ENCODE measurements at places on chromosomes 5 and 9.

DNA sequence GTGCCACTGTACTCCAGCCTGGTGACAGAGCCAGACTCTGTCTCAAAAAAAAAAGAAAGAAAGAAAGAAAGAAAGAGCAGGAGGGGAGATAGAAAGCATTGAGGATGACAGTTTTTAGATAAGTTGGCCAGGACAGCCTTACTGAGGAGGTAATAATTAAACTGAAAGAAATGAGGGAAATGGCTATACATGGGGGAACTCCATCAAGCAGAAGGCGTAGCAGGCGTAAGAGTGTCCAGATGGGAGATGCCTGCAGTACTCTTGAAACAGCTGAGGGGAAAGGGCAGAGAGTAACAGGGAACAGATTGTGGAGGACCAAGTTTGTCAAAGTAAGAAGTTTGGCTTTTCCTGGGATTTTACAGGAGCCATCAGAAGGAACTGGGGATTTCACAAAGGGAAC, 57.5 kb downstream of the HMGCS1 start:
- no peak for DNase-seq

GRCh38 chr9:17116400-17116837, 18.4 kb upstream of the CNTLN start:
- DNase-seq, result no peak

DNA sequence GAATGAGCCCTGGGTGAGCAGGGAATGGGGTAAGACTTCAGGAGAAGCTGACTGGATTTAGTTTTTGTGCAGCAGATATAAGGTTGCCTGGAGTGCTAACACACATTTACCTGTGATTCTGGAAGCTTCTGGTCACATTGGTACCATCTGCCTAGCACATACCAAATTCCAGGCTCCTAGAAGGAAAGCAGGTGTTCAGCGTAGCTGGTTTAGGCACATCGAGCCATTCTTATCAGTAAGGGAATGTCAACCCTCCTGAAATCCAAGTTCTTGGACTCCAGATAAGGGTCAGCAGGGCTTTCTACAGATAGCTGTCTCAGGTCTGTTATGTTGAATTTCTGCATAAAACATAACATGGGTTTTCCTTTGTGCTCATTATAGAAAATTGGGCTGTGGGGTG, 10.3 kb downstream of the TCERG1 start:
- DNase-seq, result no peak

GRCh38 chr5:126680191-126680817, 79.6 kb downstream of the PHAX start:
- DNase-seq, result no peak

DNA sequence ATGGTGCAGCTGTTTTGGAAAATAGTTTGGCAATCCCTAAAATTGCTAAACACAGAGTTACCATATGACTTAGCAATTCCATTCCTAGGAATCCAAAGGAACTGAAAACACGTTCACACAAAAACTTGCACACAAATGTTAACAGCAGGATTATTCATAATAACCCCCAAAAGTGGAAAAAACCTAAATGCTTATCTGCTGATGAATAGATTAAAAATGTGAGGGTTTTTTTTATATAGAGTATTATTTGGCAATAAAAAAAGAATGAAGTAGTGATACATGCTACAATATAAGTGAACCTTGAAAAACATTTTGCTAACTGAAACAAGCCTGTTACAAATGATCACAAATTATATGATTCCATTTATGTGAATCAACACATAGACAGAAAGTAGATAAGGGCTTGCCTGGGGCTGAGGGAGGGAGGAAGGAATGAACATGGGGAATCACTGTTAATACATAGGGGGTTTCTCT, 45.1 kb upstream of the TRIO start:
- DNase-seq, result no peak

- DNase-seq, result no peak
Measured at GRCh38 chr9:74735761-74736160, 152.0 kb downstream of the TRPM6 start.

GRCh38 chr5:117095346-117096332, 521.0 kb upstream of the SEMA6A start:
- DNase-seq, result no peak

DNA sequence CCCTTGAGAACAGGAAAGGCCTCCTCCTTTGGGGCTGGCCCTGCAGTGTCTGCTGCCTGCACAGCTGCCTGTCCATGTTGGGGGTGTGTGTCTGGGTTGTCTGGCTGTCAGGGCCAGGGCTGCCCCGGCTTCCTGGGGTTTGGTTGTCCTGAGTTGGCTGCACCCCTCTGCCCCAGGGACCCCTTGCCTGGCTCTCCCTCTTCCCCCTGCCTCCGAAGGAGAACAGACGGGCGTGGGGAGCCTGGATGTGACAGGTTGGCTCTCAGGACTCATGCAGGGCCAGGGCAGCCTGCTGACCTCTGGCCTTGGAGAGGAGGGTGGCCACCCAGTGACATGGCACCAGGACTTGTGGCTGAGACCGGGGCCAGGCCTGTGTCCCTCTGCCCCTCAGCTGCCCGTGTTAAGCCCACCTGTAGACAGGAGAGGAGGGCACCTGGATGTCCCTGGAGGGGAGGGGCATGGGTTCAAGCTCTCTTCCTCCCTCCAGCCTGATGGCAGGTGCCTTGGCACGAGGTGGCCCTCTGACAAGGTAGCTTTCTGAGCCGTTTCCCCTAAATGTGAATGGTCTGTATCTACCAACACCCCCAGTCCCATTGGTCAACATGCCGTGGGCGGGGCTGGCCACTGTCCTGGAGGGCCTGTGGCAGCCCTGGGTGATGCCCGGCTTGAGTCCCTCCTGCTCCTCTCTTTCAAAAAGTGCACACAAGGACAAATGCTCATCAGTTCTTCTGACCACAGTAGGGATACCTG, 34.9 kb downstream of the WNK2 start:
- DNase-seq, result no peak

GRCh38 chr9:122370869-122371755, at the start of gene PTGS1:
PTGS1 (plus strand) TSS chr9:122371024; CDS start chr9:122371085, 61 bp downstream.
- DNase-seq, result no peak

GRCh38 chr5:113213551-113214425, 221.0 kb downstream of the TSSK1B start:
- peak; percentile 85 for DNase-seq

DNA sequence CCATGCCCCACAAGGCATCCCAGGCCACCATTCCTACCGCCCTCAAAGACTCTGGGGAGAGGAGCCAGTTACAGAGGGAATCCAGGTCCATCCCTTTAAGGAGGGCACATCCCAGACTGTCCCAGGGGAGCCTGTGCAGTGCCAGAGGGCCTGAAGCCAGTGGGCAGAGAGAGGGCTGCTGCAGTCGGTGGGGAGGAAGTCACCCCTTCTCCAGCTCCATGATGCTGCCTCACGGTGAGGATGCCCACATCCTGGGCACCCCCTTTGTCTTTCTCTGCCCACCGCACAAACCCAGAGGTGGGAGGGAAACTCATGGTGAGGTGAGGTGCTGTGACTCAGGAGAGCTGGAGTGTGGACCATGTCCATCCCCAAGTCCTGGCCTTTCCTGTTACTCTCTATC, 26.2 kb upstream of the ANKRD33B start:
- no peak for DNase-seq

DNA sequence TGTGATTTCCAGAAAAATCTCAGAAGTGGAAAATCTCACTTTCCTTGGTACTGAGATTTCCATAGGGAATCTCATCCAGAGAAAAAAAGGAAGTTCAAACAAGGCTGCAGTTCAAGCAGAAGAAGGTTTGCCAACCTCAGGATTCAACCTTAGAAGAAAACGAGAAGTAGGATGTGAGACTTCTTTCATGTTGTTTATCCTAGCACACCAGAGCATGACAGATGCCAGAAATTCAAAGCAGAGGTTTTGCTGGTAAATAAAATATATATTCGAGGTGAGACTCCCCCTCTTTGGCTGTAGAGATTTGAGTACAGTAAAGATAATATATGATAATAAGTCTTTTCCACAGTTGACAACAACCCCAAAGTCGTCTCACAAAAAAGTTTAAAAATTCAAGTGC, 116.9 kb upstream of the SMC2 start:
- no peak for DNase-seq

DNA sequence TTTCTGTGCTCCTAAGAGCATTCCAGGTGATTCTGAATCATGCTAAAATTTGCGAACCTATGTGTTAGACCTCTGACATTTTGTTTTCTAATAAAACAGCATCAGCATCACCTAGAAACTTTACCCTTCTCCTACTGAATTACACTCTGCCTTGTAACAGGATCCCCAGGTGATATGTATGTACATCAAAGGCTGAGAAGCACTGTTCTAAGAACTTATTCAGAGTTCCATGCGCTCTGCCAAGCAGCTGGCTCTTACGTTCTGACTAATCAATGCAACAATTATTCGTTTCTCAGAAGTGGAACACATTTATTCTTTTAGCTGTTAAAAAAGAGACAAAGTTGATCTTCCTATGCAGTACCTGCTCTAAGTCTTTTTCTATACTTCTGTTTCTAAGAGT, 228.6 kb downstream of the SLF1 start:
- no peak for DNase-seq

GRCh38 chr5:4230471-4230785, 634.8 kb downstream of the IRX1 start:
- peak; percentile 70 for DNase-seq

DNA sequence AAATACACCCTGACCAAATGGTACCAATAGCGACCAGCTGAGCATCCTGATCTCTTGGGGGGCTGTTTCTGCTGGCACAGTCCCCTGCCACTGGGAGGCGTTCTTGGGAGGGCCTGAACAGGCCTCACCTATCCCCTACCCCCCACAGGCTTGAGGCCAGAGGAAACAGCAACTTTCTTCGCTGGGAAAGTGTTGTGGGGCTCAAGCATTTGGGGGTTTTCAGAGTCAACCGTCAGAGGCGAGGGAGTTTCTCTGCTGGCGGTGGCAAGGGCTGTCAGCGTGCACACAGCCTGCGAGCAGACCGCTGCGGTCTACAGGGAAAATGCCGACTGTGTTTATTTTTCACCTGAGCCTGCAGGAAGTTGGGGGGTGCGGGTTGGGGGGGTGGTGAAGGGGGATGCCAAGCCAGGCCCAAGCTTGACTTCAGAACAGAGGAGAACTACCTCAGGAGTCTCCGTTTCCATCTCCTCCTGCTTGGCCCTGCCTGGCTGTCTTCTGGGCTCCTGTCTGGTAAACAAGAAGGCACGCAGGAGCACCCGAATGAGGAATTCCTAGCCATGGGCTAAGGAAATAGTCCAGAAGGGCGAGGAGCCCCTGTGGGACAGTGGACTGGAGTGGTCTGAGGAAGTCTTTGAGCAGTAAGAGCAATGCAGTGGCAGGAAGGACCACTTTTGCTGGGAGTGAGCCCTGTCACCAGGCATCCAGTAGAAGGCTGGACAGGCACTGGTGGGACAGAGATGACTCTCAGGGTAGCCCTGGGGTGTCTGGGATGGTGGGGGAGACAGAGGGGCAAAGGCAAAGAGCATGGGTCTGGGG, 18.1 kb downstream of the TCF7 start:
- no peak for DNase-seq

DNA sequence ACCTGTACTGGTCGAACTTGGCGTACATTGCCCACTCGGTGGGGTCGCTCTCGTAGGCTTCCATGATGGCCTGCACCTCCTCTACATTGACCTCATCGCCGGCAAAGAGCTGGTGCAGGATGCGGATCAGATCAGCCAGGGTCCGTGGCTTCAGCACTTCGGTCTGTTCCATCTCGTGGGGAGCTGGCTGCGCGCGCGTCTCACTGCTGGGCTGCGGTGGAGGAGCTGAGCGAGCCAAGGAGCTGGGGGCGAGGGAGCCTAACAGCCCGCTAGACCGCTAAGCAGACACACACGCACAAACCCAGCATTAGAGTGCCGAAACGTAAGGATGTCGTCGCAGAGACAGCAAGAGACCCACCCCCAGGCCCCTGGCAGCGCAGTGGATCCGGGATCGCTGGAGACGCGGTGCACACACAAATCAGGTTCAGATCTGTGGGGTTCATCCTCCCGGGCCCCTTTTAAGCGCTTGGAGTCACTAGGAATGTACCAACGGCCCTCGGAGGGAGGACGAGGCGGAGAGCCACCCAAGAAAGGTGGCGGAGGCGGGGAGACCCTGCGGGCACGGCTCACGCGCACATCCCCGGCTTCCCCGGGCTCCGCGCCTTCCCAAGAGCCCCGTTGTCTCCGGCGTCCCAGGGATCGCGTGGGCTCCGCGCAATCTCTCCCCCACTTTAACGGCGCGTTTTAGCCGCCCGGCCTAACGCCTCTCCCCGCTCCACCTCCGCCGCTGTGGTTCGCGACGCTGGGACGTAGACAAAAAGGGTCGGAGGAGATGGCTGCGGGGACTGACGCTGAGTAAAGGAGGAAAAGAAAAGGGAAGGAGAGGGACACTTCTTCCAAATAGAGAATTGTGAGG, at the start of gene CDO1:
TSS of gene CDO1 (minus strand) at position 434 of the 856 bp plus-strand sequence. CDS start at position 172, 262 bp downstream.
- DNase-seq, result no peak

DNA sequence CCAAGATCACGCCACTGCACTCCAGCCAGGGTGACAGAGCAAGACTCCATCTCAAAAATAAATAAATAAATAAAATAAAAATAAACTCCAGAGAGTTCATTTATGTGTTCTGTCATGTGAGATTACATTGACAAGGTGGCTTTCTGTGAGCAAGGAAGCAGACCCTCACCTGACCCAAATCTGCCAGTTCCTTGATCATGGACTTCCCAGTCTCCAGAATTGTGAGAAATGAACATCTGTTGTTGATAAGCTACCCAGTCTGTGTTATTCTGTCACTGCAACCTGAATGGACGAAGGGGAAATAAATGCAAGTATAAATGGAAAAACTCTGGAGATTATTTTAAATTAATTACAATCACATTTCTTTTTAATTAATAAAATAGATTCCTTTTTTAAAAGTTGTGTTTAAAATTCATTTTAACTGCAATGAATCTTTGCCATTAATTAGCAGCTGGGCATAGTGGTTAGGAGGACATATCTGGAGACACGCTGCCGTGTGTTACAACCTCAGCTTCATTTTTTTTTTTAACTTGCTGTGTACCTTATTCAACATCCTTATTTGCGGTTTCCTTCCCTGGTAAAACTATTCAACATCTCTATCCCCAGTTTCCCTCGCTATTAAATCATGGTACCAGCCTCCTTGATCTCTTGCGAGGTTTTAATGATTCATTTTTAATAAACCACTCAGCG, 376.4 kb downstream of the CHSY3 start:
- DNase-seq, result no peak

- DNase-seq, result no peak
Measured at GRCh38 chr9:26033336-26033735, 355.1 kb upstream of the TUSC1 start.

Measured in esophagus muscularis mucosa (tissue), 4 donors.